ENCODE measurements at places on chromosomes 16 and 17. TPM values are rescaled to one million over a fixed set of nuclear protein-coding genes. Genes with fewer than 3 reads are reported as not detected.

CCL3 gene
- total RNA-seq = 1.2 TPM

GPRC5C gene
- 6.1 TPM for total RNA-seq

KRTAP9-8 gene
- not detected for total RNA-seq

SLC12A3 gene
- not detected for total RNA-seq

DNA sequence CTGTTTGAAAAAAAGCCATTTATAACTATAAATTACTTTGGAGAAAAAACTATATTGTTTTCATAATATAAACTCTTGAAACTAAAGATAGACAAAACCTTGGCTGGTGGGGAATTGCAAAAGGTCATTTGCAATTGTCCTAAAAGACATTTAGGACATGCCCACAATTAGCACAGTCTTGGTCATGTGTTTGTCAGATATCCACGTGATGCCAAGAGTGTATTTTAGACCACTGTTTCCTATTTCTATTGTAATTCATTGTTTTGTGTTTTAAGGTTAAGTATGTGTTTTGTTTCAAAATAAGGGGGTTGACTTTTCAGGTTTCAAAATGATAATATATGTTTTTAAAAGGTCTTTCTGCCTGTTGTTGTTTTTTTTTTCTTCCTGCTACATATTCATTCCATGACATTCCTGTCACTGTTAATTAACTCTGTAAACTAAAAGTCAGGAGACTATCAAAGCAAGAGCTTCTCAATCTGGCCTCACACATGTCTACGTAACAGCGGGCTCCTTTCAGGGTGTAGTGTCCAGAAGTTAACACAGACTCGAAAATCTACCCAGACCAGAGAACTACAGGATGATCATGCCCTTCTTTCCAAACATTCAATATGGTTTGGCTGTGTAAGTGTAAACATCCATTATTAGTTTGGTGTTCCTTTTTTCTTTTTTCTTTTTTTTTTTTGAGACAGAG is 58.7 kb downstream of the COG7 start:
- no peaks in the 10 kb centered on the region for H3K27me3 ChIP-seq
- H3K36me3 ChIP-seq = peaks cover 24% of the 10 kb centered on the region
- H3K4me1 ChIP-seq = no peaks in the 10 kb centered on the region
- no peak overlapping the region for H3K4me3 ChIP-seq
- peak overlapping the region; percentile 78 for H3K27ac ChIP-seq
- DNase-seq = no peak

DNA sequence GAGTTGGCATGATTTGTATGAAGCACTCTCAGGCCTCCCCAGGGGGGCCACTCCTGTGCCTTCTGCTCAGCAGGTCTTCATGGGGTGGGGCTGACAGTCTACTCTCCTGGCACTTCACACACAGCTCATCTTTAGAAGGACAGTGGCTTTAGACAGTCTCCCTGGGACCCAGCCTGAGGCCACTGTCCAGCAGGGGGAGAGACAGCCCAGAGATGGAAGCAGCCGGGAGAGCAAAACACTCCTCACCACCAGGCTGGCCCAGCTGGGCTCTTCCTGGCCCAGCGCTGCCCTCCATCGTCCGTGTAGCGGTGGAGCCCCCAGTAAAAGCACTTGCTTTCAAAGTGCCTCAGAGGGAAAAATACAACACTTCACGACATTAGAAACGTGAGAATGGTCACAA is 62.0 kb upstream of the CRHR1 start:
- H3K4me1 ChIP-seq = no peaks in the 10 kb centered on the region
- H3K27me3 ChIP-seq = no peaks in the 10 kb centered on the region
- H3K36me3 ChIP-seq = no peaks in the 10 kb centered on the region

DNA sequence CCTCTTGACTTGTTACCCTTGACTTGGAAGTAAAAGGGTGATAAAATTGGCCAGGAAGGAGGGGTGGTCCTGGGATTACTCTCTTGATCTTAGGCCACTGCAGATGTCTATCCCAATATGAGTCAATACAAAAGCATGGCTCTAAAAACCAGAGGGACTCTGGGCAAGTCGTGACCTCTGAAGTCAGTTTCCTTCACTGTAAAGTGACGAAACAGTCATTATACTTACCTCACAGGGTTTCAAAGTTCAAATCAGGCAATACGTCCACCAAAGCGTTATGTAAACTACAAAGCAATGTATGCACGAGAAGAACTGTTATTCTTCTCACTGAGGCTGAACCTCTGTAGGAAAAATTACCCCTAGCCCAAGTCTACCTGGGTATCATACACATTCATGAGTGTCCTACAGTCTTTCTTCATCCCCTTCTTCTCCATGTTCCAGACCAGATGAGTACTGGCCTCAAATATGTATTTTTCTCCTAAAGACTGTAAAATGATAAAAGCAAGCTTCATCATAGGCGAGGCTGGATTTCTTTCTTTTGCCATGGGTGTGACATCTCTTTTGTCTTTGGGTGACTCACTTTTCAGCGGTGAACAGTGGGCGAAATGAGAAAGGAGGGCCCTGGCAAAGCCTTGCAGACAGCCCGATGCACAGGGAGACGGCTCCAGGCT is 34.5 kb upstream of the CLEC18B start:
- H3K4me1 ChIP-seq = no peaks in the 10 kb centered on the region
- peaks cover 52% of the 10 kb centered on the region for H3K36me3 ChIP-seq
- H3K27ac ChIP-seq = no peak overlapping the region
- no peak for DNase-seq
- no peak overlapping the region for H3K4me3 ChIP-seq

DNA sequence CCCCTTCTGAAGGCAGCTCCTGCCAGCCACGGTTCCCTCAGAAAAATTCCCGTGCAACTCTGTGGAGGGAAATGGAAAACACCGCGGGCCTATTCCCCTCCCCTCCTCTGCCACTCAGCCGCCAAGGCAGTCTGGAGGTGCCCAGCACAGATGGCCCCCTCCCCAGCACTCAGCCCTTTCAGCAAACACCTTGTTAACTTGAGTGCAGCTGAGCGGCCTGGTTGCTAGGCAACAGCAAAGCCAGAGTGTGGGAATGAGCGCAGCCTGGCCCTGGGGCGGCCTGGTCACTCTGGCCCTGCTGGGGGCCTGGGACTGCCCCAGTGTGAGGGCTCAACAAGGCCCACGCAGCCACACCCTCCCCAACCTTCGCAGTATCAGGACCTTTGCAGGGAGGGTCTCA is 32.8 kb downstream of the CACNA1G start:
- no peak overlapping the region for H3K27ac ChIP-seq
- peaks cover 18% of the 10 kb centered on the region for H3K4me1 ChIP-seq
- H3K36me3 ChIP-seq = no peaks in the 10 kb centered on the region
- no peak overlapping the region for H3K4me3 ChIP-seq
- no peaks in the 10 kb centered on the region for H3K27me3 ChIP-seq

DNA sequence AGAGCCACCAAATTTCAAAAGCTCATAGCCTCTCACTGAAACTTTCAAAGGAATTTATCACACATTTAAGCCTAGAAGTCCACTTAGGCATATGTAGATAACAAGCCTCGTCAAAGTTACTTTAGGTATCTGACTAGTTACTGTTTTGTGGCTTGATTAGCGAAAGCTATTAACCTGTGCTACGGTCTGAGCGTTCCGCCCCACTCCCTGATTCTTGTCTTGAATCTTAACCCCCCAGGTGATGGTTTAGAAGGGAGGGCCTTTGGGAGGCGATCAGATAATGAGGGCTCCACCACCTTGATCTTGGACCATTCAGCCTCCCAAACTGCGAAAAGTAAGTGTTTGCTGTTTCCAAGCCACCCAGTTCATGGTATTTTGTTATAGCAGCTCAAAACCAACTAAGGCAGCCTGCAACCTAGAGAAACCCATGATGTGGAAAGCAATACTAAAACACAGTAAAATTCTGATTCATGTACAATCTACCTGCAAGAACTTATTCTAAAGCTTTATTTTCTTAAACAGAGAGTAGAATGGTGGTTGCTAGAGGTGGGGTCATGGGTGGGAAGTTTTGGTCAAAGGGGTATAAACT is 7.1 kb downstream of the HSDL1 start:
- H3K4me1 ChIP-seq = no peaks in the 10 kb centered on the region
- no peaks in the 10 kb centered on the region for H3K36me3 ChIP-seq
- H3K27me3 ChIP-seq = no peaks in the 10 kb centered on the region
- H3K27ac ChIP-seq = no peak overlapping the region
- no peak for DNase-seq

DNA sequence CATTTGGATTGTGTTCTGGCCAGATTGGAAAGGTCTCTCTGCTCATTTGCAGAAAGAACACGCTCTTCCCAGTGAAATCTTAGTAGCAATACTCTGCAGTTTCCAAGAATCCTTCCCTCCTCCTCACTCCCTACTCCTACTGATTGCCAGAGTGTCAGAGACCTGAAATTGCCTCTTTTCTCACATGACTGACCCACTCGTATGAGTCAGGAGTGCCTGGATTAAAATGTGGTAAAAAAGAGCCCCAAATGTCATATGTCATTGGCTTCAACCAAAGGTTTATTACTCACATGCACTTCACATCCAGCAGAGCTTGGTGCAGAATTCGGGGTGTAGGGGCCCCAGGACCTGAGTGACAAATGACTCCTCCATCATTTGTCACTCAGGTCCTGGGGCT is 39.7 kb upstream of the IRX3 start:
- H3K4me3 ChIP-seq = no peak overlapping the region
- peaks cover 4% of the 10 kb centered on the region for H3K27me3 ChIP-seq
- no peak overlapping the region for H3K27ac ChIP-seq
- DNase-seq = peak; percentile 25
